Activated naive CD4-positive, alpha-beta T cell treated with anti-CD3 and anti-CD28 coated beads, Interleukin-2, amount 50 U/mL, for 16 hours (primary cell): ENCODE measurements at places on chromosomes 3 and 15.

DNA sequence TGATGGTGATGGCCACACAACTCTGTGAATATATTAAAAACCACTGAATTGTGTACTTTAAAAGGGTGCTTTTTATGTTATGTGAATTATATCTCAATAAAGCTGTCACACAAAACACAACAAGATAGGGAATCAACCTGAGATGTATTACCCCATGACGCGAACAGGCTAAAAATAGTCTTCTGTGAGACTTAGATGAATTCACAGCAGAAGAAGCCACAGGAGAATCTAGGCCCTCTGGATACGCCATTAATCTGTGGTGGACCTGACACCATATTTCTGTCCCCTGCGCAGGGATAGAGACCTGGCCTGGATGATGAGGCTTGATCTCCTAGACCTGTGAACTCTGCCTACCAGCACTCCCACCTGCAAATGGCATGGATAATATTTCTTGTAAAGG, 146.0 kb upstream of the HACD2 start:
- DNase-seq, result no peak

DNA sequence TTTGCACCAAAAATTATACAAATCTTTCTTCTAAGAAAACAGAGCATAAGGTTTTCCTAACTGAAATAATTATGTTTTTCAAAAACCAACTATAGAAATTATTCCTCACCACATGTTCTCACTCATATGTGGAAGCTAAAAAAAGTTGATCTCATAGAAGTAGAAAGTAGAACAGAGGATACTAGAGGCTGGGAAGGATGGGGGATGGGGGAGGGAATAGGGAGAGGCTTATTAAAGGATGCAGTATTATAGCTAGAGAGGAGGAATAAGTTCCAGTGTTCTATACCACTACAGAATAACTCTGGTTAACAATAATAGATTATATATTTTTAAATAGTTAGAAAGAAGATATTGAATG, 12.7 kb upstream of the TMEM212 start:
- DNase-seq, result no peak

- DNase-seq, result no peak
These were observed 818.6 kb downstream of the EPHA3 start for GRCh38 chr3:89925976-89926375.

DNA sequence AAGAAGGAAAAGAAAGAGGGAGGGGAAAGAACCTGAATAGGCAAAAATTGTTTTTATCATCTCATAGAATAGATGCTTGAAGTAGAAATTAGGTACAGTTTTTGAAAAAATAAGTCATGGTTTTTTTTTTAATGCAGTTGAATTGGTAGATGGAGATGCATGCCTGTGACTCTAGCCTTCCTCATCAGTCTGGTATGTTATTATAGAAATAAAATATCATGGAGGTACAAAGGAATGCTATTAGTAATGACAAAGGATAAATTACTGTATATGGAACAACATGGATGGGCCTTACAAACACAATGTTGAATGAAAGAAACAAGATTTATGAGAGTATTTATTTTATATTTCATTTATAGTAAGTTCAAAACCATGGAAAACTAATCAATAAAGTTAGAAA, 162.4 kb upstream of the GALNT15 start:
- no peak for DNase-seq

DNA sequence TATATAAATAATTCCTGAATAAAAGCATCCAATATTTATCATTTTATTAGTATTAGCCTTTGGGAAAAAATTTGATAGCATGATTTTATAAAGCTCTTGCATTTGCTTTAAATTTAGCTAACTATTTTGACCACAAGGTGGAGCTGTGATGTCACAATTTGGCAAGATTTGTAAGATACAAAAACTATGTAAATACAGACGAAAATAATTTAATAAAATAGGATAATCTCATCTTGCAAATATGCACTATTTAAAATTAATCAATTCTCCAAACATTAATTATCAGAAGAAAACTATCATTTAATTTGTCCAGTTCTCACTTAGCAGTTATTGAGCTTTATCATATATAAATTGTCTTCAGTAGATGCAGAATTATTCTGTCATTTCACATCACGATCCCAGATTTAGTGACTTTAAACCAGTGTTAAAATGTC, 95.4 kb downstream of the PLOD2 start:
- no peak for DNase-seq

GRCh38 chr15:23750179-23750578, 63.1 kb upstream of the NDN start:
- no peak for DNase-seq

DNA sequence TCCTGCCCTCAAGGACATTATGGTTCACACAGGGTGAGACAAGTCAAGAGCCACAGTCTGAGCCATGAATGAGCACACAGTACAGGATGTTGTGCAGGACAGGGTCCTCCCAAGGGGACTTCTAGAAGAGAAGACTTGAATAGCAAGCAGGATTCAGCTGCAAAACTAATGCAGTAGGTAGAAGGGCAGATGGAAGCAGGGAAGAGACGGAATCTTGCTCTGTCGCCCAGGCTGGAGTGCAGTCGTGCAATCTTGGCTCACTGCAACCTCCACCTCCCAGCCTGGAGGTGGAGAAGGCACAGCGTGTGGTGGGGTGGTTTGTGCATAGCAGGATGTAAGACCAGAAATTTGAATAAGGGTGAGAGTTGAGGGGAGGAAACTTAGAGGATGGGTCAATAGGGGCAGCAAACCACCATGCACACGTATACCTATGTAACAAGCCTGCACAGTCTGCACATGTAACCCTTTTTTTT, 8.0 kb downstream of the BCL2L10 start:
- DNase-seq, result no peak

GRCh38 chr3:54182242-54182641, 59.9 kb downstream of the CACNA2D3 start:
- no peak for DNase-seq

DNA sequence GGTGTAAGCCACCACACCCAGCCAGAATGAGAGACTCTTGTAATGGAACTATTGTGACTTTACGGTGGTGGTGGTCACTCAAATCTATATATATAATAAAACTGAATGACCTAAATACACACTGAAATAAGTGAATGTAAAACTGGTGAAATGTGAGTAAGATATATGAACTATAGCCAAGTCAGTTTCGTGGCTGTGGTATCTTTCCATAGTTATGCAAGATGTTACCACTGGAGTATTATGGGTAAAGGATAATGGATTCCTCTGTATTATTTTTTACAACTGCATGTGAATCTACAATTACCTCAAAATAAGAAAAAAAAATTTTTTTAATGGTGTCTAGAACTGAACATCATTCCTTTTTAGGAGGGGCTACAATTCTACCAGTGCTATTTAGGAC, 21.9 kb downstream of the PIK3CB start:
- DNase-seq, result no peak

DNA sequence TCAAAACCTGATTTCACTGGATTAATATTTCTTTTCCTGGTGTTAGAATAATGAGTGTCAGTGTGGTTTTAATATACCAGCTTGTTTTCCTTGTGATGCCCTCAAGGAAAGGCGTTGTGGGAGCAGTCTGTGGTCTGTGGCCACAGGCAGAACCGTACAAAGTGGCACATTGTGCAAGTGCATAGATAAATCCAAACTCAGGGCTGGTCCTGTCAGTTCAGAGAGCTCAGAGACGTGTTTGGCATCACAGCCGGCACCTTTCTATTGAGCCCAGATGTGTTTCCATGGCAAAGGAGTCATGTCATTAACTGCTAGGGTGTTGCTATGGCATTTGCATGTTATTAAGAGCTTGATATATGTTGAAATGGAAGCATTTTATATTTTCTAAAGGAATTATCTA, 289.9 kb upstream of the RASGRP1 start:
- DNase-seq, result no peak

DNA sequence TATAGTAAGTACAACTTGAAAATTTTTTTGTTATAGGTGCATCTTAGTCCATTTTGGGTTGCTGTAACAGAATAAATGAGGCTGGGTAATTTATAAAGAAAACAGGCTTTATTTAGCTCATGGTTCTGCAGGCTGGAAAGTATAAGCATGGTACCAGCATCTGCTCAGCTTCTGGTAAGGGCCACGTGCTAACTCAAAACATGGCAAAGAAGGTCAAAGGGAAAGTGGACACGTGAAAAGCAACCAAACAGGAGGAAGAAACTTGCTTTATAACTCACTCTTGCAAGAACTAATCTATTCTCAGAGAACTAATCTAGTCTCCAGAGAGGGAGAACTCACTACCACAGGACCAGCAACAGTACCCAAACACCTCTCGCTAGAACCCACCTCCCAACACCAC, 9.1 kb downstream of the HDGFL3 start:
- DNase-seq, result no peak

- DNase-seq, result no peak
These were observed 49.1 kb upstream of the SPPL2A start for GRCh38 chr15:50814634-50815033.
